Omental fat pad (tissue), 4 donors: ENCODE measurements at places on chromosomes 12 and 14. TPM values are rescaled to one million over a fixed set of nuclear protein-coding genes. Genes with fewer than 3 reads are reported as not detected.

Gene NEUROD4
- total RNA-seq, result not detected

Gene MUCL1
- not detected for total RNA-seq

Gene HNF1A
- not detected for total RNA-seq

GRCh38 chr12:48151103-48151771, 6.1 kb downstream of the ASB8 start:
- DNase-seq, result no peak

GRCh38 chr14:77543637-77544334, 45.2 kb upstream of the ISM2 start:
- no peak for DNase-seq

Gene A2ML1
- not detected for total RNA-seq

DNA sequence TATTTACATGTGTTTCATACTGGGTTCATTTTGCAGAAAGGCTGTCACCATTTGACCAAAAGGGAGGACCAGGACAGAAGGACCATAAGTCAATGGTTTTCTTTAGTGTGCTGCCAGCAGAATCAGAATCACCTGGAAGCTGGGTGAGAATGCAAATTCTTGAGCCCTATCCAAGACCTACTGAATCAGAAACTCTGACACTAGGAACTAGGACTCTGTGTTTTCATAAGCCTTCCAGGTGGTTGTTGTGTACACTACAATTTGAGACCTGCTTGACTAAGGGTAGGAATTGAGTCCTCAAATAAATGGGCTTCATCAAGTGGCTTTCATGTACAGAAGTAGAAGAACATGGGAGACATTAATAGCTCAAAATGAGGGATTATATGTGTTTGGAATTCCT, 32.2 kb downstream of the PDE6H start:
- no peak for DNase-seq

Gene POTEM
- total RNA-seq, result not detected

- DNase-seq, result no peak
These were observed 1.9 kb downstream of the KLRF2 start for GRCh38 chr12:9883175-9883574.

DNA sequence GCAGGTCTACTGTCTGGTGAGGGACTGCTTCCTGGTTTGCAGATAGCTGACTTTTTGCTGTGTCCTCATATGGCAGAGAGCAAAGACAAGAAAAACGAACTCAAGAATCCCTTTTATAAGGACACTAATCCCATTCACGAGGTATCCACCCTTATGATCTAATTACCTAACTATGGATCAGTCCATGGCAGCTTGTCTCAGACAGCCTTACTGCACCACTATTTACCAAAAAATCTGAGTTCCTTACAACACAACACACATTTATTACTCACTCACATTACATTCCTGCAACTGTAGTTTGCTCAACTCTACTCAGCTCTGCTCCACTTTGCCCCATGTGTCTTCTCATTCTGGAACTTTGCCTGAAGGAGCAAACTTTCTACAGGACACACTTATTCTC, 10.1 kb upstream of the SLC6A15 start:
- DNase-seq, result no peak

Gene OR10P1
- total RNA-seq, result not detected

- DNase-seq, result no peak
These were observed 21.1 kb upstream of the CATSPERB start for GRCh38 chr14:91752961-91753360.

Gene EMP1
- total RNA-seq, result 687 TPM

Gene SLCO1C1
- total RNA-seq, result 0.75 TPM

Gene MAP1LC3B2
- total RNA-seq, result not detected

- no peak for DNase-seq
These were observed 34.9 kb downstream of the PLEKHD1 start for GRCh38 chr14:69519204-69520100.

GRCh38 chr12:7099290-7099996, 7.2 kb upstream of the C1R start:
- DNase-seq, result no peak

- no peak for DNase-seq
These were observed 62.8 kb upstream of the NAV3 start for GRCh38 chr12:77767756-77768343.

GRCh38 chr12:106171117-106171750, 32.5 kb upstream of the NUAK1 start:
- DNase-seq, result no peak

DNA sequence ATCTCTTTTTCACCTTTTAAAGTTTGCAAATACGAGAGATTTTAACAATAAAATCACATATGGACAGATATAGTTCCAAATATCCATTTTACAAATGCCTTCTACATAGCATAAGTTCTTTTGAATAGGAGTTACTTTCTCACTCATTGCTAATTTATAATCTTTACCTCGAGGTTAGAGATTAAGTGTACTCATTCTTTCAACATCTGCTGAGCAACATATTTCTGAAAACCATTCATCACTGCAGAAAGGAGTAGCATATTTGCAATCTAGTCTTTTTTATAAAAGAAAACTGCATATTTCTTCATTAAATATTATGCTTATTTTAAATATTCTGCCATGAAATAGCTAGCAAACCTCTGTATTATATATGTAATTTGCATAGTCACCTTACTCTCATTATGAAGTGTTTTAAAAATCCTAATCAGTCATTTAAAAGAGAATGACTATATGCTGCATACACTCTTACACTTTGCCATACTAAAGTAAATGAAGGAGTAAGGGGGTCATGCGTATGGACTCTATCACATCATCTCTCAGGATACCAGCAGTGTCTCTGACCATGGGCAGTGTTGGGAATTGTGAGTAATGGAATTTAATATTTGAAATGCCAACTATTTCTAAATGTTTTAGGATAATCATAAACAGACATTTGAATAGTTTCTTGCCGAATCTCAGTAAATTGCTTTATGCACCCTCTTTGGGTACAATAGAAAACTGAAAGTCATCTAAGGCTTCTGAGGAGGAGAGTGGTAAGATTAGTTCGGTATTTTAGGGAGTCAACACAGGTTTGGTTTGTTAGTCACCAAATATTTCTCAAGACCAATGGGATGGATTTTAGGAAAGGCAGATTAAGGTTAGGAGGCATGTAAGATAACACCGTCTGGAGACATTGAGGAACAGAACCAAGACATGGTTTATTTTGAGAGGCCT, 524.8 kb upstream of the ATP2B1 start:
- DNase-seq, result no peak

DNA sequence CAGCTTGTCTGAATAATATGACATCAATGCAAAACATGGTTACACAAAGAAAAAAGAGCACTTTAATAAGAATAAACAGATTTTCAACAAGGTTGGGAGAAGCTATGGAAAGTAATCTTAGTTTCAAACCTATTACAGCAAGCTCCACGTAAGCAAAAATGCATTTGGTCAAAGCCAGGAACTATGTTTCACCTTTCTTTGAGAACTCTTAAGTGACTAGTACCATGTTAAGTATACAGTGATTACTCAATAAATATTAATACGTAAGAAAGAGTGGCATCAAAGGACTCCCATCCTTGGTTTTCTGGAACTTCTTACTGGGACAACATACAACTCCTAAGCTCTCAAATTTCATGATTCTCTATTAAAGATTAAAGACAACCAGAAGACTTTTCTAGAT, 80.7 kb downstream of the ABCC9 start:
- DNase-seq, result no peak

GRCh38 chr14:92585981-92586937, 72.7 kb downstream of the RIN3 start:
- DNase-seq, result no peak

DNA sequence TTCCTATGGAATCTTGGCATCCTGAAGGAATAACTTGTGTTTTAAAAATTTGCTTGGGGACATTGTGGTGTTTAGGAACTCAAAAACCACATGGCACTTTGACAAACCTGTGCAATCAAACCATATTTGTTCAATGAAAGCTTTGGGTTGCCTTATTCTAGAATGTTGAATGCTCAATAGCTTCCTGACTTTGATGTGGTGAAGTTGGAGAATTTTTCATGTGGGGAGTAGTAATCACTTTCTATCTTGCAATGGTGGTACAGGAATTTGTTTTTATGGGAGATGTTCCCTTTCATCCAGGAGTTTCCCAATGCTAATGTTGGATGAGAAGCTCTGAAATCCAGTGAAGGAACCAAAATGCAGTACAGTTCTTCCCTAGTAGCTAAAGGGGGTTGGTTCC, 42.2 kb upstream of the LDHB start:
- DNase-seq, result no peak
